ENCODE measurements at places on chromosomes 13 and 19.

- DNase-seq, result no peak
Observed at GRCh38 chr13:34020388-34020787, 202.4 kb downstream of the RFC3 start.

- DNase-seq, result no peak
Observed at GRCh38 chr13:76773448-76774094, 112.6 kb downstream of the KCTD12 start.

DNA sequence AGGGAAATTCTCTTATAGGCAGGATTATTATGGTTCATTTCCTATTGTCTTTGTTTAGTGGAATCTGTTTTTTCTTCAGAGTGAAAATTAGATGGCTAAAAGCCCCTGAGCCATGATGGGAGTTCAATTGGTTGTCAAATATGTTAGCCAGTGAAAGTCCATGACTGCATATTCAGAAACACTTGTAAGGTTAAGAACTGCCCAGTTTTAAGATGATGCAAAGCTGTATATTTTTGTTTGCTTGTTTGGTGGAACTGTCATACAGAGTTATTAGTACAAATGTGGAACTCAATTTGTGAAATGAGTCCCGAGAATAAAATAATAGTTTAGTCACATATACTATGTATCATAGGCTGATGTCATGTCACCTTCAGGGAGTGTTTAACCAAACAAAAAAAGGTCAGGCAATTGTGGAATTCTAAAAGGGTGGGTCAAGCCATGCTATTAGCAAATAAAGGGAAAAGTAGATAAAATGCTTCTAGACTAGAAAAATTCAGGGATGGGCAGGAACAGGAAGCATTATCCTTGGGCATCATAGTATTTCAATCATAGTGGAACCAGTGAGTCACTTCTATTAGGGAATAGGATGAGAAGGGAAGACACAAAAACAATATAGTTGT, 248.3 kb upstream of the SLITRK1 start:
- DNase-seq, result no peak

GRCh38 chr13:26446751-26447150, 110.7 kb upstream of the WASF3 start:
- no peak for DNase-seq

- no peak for DNase-seq
Observed at GRCh38 chr19:54299126-54299498, 13.9 kb downstream of the LILRA5 start.

- DNase-seq, result no peak
Observed at GRCh38 chr13:60075850-60076249, 87.9 kb downstream of the DIAPH3 start.

DNA sequence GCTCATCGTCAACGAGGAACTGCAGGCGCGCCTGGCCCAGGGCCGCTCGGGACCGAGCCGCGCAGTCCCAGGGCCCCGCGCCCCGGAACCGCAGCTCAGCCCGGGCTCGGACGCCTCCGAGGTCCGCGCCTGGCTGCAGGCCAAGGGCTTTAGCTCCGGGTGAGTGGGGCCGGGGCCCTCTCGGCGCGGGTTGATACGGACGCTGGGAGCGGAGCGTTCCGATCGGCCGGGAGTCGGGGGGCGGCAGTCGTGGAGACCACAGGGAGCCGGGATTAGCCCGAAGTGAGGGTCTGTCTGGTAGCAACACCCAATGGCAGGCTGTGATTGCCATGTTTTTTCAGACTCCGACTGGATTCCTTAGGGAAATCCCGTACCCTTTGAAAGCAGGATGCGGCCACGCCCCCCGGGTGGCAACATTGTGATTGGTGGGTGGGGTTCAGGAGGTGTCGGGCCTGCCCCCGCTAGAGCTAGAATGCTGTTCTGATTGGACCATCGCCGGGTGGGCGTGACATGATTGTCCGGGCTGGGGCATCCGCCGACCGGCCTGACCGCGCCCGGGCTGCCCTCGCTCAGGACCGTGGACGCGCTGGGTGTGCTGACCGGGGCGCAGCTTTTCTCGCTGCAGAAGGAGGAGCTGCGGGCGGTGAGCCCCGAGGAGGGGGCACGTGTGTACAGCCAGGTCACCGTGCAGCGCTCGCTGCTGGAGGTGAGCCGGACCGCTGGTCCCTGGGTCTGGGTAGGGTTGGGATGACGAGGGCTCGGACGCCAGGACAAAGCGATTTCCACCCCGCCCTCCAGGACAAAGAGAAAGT, 11.3 kb downstream of the EPS8L1 start:
- DNase-seq, result peak; percentile 52

DNA sequence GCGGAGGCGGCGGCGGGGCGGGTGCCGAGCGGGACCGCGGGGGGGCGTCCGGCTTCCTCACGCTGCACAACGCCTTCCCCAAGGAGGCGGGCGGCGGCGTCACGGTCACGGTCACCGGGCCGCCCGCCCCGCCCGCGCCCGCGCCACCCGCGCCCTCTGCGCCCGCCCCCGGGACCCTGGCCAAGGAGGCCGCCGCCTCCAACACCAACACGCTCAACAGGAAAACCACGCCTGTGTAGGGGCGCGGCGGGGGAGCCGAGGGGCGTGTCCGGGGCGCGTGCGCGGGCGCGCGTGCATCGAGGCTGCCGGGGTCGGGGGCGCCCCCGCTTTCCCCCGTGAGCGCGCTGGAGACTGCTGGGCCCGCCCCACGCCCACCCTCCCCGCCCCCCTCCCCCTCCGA, 8.8 kb upstream of the CACNG6 start:
- DNase-seq, result no peak

DNA sequence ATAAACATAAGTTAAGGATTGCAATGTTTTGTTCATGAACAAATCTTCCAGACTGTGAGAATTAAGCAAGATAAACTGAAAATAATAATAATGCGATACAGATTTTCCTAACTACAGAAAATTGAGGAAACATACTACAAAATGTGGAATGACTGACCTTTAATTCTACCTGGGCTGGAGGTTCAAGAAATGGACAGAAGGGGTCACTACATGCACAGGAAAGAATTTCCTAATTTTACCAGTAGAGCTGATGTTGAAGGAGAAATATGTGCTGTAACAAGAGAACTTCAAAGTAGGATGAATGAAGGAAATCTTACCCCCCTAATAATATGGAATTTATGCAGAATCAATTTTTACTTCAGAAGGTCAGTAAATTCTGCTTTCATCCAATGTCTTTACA, 62.3 kb downstream of the ZNF627 start:
- no peak for DNase-seq

DNA sequence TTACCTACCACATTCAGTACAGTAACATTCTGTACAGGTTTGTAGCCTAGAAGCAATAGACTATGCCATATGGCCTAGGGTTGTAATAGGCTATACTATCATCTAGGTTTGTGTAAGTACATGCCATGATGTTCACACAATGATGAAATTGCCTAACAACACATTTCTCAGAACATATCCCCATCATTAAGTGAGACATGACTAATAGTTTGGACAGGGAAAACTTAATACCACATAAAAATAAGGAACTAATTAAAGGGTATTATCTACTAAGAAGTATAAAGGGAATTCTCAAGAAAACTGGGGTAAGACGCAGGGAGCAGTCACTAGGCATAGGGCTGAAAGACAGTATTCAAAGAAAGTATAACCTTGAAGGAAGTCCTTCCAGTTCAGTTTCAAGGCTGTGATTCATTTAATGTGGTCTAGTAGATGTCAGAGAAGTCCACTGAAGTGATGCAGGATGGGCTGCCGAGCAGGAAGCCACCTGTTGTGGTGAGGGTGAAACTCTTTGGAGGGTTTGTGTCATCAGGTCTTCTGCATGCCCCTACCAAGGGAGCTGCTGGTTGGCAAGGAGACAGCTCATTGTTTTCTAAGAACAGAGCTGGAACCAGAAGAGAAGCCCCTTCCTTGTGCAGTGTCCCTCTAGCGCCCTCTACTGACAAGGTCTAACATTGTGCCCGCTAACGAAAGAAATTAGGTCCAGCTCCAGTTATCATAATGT, 122.9 kb downstream of the OLFM4 start:
- DNase-seq, result no peak

DNA sequence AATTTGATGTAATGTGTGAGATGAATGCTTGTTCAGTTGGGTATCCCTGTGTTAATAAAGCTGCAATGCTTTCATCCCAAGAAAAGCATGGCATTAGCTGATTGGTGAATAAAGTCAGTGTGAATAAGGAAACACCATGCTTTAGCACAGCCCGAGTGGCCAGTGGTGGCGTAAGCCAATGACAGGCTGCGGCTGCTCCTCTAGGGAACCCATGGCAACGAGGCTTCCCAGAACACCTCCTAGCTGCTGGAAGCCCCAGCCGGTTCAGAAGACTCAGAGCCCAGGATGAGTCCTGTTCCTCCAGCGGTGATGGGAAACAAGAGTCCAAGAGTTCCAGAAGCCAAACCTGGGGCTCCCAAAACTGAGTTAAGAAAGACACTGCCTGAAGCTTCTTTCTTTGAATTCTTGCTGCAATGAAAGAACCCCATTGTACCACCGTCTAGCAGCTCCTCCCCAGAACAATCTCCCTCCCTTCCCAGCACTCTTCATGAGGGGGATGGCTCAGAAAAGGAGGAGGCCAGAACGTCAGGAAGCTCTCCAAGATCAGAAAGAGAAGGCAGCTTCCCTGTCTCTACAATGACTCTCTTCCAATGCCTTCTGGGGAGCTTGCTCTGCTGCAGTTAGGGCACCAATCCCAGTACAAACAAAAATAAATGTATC, 58.2 kb downstream of the TSHZ3 start:
- DNase-seq, result no peak

DNA sequence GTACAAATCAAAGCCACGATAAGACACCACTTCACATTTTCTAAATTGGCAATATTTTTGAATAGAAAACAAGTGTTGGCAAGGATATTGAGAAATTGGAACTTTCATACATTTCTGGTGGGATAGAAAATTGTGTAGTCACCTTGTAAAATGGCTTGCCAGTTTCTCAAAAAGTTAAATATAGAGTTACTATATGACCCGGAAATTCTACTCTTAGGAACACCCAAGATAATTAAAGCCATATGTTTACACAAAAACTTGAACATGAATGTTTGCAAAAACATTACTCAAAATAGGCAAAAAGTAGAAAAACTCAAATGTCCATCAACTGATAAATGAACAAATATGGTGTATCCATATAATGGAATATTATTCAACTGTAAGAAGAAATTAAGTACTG, 552.5 kb downstream of the TBC1D4 start:
- no peak for DNase-seq

DNA sequence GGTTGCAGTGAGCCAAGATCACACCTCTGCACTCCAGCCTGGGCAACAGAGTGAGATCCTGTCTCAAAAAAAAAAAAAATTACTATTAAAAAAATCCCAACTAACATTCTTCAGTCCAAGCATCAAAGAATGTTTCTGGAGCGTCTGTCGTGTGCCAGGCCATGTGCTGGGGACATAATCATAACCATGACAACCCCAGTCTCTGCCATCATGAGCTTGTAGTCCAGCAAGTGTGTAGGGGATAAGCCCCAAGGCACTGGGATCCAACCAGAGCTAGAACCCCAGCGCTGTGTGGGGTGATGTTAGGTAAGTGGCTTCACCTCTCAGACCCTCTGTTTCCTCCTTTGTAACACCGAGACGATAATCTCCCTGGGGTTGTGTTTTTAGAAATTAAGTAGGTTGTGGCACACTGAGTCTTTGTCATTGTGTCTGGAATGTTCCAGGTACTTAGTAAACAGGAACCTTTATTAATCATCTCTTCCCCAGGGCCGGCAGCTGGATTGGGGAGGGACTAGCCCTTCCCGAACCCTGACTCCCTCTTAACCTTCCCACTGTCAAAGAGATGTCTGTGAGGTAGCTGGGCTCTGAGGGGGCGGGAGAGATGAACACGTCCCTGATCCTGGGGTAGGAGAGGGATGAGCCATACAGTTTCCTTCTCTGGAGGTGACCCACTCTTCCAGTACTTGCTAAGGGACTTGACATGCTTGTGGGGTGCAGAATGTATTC, 5.2 kb downstream of the ITPKC start:
- DNase-seq, result no peak

DNA sequence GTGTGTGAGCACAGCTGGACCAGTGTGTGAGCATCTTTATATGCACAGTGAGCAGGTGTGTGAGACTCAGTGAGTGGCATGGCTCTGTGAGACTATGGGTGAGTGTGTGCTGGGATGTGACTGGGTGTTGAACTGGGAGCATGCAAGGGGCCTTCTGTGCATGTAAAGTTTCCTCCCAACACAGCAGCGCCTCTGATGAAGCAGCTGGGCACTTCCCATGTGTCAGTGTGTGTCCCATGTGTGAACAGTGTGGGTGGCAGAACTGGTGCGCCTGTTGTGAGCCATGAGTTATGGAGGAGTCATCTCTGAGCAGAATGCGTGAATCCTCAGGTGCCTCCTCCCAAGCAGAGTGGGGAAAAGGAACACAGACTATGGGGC, 24.1 kb downstream of the LGALS16 start:
- DNase-seq, result no peak

GRCh38 chr19:2865334-2866100, 1.6 kb upstream of the ZNF556 start:
- DNase-seq, result peak; percentile 33
